T-helper 1 cell (primary cell): ENCODE measurements at places on chromosomes 12 and 14.

GRCh38 chr14:55955175-55955574, 163.0 kb upstream of the PELI2 start:
- DNase-seq = no peak

DNA sequence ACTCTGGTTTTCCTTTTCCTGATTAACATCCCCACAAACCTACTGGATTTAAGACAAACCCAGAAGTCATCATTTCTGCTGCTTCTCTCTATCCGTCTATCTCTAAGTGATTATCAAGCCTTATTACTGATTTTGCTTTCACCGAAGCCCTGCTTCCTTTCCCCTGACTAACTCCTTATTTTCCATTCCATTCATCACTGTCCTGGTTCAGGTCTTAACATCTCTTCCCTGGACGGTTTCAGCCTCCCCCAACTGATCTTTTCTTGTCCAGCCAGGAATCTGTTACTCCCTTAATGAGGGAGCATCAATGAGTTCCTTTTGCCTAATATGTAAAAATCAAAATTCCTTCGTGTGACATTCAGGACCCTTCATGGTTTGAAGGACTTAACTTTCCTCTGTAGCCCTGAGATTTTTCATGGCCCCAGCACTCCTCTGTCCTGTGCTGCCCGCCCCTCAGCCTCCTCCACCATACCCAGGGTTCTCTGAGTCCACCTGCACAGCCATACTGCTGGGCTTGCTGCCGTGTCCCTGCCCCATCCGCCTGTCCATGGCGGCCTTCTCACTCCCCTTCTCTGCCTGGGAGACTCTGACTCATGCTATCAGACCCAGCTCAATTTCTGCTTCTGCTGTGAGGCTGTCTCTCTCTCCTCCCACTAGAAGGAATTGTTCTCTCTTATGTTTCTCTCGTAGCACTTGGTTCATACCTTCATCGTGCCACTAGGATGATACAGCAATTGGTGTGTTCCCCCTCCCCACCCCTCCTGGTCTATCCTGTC, 167.8 kb upstream of the HIF1A start:
- DNase-seq = no peak

GRCh38 chr14:106039400-106039799, 513.0 kb downstream of the TMEM121 start:
- peak; percentile 61 for DNase-seq

DNA sequence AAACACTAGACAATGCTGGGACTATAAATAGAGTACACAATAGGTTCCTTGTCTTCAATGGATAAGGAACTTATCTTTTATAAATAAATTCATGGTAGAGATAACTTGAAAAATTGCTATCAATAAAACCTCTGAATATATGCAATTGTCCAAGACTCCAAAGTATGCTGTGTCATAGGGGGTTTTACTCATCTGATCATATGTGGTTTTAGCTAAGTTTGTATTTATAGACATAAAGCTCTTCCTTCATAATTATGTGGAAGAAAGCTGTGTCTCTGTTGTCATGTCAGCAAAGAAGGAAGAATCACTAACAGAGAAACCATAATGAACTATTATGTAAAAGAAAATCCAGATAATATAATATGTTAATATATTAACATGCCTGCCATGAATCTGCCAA, 111.5 kb upstream of the ATXN7L3B start:
- DNase-seq = no peak

GRCh38 chr14:68911594-68912227, 67.4 kb downstream of the ACTN1 start:
- peak; percentile 37 for DNase-seq

- DNase-seq = no peak
These were observed 142.6 kb upstream of the PDZRN4 start for GRCh38 chr12:41045509-41045908.

DNA sequence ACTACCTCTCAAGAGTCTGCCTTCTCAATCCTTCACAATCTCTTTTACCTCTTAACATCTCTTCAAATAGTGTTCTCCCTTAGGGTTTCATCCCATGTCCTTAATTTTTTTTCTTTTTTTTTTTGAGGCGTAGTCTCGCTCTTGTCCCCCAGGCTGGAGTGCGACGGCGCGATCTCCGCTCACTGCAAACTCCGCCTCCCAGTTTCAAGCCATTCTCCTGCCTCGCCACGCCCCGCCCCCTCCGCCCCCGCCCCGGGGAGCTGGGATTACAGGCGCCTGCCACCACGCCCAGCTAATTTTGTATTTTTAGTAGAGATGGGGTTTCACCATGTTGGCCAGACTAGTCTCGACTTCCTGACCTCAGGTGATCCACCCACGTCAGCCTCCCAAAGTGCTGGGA, 7.0 kb upstream of the BCAT1 start:
- no peak for DNase-seq

- DNase-seq = no peak
These were observed 295.7 kb upstream of the FKBP4 start for GRCh38 chr12:2498964-2499500.

GRCh38 chr14:71183876-71184689, 276.8 kb downstream of the PCNX1 start:
- no peak for DNase-seq
